ENCODE measurements at places on chromosomes 16 and 17.

- no peak for DNase-seq
These were observed 9.8 kb upstream of the MED9 start for GRCh38 chr17:17467016-17467415.

DNA sequence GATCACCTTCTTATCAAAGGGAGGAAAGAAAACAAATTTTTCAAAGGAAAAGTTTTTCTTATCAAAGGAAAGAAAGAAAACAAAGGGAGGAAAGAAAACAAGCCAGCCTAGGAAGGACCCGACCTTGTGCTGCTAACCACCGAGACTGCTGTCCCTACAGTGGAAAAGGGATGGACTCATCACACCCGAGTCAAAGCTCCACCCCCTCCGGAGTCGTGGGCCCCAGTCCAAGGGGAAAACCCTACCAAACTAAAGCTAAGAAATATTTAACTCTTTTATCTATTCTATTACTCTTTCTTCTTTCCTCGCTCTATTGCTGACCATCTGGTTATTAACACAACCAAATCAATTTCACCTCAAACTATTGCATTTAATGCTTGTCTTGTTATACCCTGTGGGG lies 6.1 kb upstream of the ENDOV start:
- DNase-seq = no peak

GRCh38 chr17:49887086-49887743 lies 39.3 kb upstream of the TAC4 start:
- DNase-seq = no peak

DNA sequence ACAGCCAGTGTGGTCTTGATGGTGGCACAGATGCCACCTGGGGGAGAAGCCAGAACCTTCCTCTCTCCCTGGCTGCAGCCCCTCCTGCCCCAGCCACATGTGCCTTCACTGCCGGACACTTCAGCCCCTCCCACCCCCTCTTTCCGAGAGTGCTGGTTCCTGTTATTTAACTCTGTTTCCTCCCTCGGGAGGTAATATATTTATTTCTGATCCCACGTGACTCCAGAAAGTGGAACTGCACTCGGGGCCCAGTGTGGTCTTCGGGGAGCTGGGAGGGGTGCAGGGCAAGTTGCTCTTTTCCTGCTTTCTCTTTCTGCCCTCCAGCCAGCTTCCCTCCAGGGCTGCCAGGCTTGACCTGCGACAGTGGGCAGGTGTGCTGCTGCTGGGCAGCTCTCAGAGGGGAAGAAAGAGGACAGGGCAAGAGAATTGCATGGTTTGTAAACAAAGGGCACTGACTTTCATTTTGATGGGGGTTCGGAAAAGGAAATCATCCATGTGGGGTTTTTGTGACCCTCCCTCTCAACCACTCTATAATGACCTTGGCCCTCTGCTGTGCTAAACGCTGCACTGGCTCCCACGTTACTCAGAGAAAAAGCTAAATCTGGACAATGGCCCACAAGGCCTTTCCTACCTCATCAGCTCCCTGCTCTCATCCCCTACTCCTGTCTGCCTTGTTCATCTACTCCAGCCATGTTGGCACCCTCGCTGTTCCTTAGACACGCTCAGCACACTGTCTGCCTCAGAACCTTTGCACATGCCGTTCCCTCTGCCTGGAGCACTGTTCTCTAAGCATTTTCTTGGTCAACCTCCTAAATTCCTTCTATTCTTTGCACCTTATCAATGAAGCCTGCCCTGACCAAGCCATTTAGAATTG lies 8.2 kb upstream of the CIITA start:
- no peak for DNase-seq

GRCh38 chr17:68714676-68715075 lies 113.5 kb upstream of the FAM20A start:
- DNase-seq = no peak

DNA sequence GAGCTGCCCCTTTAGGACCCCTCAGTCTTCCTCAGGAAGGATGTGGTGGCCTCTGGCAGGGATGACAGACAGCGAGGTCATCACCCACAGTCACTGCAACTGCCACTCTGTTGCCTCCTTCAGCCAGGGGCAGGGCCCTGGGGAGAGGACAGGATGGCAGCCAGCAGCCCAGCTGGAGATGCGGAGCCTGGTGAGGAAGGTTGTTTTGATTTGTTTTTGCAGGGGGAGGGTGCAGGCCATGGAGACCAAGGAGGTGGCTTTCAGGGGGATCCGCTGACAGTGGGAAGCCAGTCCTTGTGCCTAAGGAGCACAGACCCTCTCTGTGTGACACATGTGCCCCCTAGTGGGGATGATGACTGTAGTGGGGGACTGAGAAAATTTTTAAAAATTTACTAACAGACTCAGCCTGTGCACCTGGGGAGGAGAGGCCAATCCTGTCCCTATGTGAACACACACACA lies 7.4 kb downstream of the PRCD start:
- DNase-seq = peak; percentile 49

GRCh38 chr17:77461277-77462057 lies 320.7 kb downstream of the SEC14L1 start:
- no peak for DNase-seq

DNA sequence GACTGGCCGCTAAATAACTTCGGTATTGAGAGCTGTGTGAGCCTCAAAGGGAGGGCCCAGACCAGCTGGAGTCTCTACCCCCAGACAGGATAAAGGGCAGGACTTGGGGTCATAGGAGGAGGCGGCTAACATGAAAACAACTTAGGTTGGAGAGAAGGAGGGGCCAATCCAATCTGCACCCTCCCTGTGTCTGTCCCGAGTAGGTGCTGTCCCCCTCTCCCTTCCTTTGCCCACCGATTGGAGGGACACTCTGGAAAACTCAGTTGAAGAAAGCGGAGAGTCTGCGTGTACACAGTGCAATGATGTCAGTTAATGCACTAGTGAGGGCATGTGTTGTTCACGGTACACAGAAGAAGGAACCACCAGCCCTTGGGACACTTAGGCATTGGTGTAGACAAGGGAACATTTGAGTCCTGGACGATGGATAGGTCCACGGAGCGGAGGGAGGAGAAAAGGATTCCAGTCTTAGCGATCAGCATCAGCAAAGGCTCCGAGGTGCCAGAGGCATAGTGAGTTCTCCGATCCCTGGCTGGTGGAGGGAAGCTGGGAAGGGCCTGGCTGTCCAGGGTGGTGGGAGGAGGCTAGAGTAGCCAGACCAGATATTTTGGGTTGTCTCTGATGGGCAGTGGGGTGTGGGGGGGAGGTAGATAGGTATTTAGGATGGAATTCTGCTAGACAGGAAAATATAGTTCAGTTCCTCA lies 761 bp downstream of the NOL3 start:
- no peak for DNase-seq

- DNase-seq = no peak
These were observed 3.3 kb upstream of the HIGD1B start for GRCh38 chr17:44844390-44844830.

GRCh38 chr17:76276461-76277299 lies 11.5 kb downstream of the UBALD2 start:
- DNase-seq = no peak

- DNase-seq = no peak
These were observed 2.8 kb downstream of the FAM171A2 start for GRCh38 chr17:44360826-44361225.

GRCh38 chr17:43877451-43878155 lies 29.7 kb downstream of the MPP2 start:
- no peak for DNase-seq
